ENCODE measurements at places on chromosomes 4 and X.

- no peak for DNase-seq
Observed at GRCh38 chr4:147596377-147596776, 20.8 kb upstream of the TMEM184C start.

- no peak for DNase-seq
Observed at GRCh38 chr4:73099143-73099542, 29.6 kb upstream of the COX18 start.

DNA sequence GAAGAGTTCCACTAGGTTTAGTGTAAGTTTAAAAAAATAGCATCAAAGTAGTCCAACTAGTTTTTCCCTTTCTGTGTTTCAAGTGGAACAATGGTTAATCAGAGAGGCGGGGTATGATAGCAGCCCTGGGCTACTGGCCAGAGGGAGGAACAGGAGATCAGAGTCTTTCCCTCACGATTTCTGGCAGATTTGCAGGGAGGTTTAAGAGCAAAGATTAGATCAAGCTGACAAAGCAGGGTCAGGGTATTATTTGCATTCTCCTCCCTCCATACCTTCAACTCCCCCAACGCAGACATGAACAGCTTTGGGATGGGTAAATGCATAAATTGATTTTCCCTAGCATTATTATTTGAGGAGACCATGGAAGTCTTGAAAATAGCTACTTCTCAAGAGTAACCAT lies 277.6 kb upstream of the DIAPH2 start:
- no peak for DNase-seq

DNA sequence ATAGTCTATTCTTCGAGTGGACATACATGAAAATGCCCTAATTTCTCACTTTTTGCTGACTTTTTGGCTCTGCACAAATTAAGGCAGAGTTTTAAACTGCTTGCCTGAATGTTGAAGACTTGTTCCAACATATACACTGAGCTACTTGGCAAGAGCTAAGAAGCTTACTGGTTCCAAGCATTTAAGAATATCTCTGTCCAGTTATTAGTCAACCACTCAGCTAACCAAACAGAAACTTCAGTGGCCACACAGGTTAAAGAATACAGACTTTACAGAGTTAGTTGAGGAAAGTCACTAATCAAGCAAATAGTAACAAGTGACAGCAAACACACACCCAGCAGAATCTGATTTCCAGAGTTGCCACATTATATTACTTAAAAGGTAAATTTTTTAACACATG lies 35.5 kb downstream of the AMER1 start:
- DNase-seq, result no peak

- DNase-seq, result peak; percentile 24
Observed at GRCh38 chrX:150486011-150486410, 82.4 kb upstream of the MTM1 start.

- DNase-seq, result no peak
Observed at GRCh38 chr4:1234309-1234695, 14.6 kb downstream of the CTBP1 start.

GRCh38 chrX:105648732-105649131 lies 173.6 kb upstream of the NRK start:
- no peak for DNase-seq

- DNase-seq, result no peak
Observed at GRCh38 chr4:109295081-109295480, 7.4 kb downstream of the COL25A1 start.

DNA sequence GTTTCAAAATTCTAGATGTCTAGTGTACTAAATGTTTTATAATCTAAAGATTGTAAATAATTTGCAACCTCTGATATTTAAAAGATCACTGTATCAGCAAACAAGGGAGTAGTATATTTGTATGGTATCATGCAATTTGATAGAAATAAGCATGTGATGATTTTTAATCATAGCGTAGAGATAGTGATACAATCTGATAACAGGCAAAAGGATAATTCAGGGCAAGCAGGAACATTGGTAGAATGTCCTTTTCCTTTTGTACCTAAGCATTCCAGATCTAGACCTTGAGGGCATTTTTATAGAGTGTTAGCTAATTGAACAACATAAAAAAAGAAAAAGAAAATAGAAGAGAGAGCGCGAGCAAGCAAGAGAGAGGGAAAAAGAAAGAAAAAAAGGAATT lies 1.4 kb downstream of the ANK2 start:
- no peak for DNase-seq

DNA sequence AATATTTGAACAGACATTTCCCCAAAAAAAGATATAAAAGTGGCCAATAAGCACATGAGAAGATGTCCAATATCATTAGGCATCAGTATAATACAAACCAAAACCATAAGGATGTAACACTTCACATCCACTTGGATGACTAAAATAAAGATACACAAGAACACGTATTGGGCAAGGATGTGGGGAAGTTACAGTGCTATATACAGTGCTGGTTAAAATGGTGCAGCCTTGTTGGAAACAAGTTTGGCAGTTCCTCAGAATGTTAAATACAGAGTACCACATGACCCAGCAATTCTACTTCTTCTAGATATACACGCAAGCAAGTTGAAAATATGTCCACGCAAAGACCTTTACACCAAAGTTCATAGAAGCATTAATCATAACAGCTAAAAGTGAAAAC lies 58.9 kb downstream of the HAUS3 start:
- DNase-seq, result no peak

DNA sequence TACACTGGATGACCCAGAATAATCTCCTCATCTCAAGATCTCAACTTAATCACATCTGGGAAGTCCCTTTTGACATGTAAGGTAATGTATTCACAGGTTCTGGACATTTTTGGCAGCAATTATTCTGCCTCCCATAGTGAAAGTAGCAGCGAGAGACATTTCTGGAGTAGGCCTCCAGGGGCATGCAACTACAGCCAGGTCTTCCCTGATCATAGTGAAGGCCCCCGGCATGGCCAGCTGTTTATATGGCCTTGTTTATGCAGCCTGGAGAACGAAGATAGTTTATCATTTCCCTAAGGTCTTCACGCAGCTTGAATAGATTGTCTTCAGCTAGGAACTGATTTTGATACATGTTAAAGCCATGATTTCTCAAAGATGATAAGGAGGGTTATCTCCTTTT lies 139.9 kb downstream of the RNF150 start:
- no peak for DNase-seq

DNA sequence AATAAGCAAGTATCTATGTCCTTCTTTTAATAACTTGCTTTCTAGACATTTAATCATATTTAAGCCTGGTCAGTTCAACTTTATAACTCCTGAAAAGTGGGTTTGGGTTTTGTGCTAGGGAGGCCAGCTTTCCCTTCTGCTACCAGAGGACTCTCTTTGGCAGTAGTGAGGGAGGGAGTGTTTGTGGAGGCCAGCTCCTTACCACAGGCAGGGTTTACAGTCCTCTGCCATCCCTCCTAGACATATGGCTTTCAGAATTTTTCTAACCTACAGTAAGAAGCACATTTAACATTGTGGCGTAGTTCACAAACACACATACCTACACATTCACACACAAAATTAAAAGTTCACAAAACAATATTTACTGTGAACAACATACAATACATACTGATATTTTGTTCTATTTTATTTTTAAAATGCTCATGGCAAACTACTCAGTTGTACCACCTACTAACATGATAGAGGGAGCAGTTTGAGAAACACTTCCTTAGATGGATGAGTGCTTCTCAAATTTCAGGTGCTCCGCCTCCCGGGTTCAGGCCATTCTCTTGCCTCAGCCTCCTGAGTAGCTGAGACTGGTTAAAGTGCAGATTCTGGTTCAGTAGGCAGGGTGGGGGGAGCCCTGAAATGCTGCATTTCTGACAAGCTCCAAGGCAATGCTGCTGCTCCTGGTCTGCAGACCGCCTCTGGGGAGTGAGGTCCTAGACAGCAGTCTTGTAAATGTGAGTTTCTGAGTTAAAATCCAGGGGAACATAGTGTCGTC lies 86.7 kb downstream of the PTTG2 start:
- DNase-seq, result no peak

DNA sequence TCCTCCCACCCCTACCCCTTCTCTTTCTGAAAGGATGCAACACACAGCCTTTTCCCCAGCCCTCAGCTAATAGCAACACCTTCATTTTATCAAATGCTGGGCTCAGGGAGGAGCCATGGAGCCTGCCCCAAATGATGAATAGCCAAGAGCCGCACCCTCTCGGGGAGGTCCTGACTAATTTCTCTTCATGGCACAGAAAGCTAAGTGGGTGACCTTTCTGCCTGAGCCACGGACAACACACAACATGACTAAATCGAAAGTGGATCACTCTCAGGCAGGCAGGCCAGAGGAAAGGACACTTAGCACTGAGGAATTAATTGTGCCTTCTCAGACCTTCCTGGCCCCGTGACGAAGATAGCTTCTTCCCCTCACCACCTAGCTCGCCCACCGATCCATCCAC lies 165.1 kb upstream of the RAI2 start:
- DNase-seq, result no peak

- DNase-seq, result no peak
Observed at GRCh38 chr4:11263208-11263607, 165.5 kb downstream of the HS3ST1 start.

DNA sequence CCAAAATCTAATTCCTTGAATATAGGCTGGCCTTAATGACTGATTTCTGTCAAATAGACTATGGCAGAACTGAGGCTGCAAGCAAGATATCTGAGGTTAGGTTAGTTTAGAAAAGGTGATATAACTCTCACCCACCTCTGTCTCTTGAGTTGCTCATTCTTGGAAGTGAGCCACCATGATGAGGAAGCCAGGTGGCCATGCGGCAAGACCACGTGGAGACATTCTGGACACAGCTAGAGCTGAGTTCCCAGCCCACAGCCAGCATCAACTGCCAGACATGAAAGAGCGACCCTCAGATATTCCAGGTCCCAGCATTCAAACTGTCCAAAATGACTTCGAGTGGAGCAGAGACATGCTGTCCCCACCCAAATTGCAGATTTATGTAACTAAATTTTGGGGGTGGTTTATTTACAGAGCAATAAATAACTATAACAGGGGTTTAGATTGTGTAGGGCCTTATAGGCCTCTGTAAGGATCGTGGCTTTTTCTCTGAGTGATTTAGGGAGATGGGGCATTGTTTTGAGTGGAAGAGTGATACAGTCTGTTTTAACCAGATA lies 33.7 kb downstream of the USP53 start:
- no peak for DNase-seq

DNA sequence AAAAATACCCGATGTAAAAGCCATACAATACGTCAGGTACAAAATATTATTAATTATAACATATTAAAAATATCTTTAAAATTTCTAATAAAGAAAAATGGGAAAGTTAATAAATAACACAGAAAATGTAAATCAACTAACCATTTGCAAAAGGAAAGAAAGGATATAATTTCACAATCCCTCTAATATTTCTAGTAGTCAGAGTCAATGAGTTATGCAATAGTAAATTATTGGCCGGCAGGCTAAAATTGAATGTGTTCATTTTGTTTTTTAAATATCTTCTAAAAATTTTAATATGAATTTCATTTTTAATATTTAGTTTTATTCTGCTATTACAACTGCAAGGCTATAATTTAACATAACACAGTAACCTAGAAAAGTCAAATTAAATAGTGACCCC lies 155.7 kb downstream of the FBXW7 start:
- no peak for DNase-seq

GRCh38 chrX:53376888-53377287 lies 45.6 kb downstream of the SMC1A start:
- no peak for DNase-seq

- no peak for DNase-seq
Observed at GRCh38 chr4:153318696-153319320, 25.7 kb upstream of the MND1 start.
